ENCODE measurements at places on chromosomes 3 and 15. TPM values are rescaled to one million over a fixed set of nuclear protein-coding genes. Genes with fewer than 3 reads are reported as not detected.

The CD200R1 gene
- 2.9 TPM for total RNA-seq

The YEATS2 gene
- total RNA-seq, result 13.2 TPM

The MLF1 gene
- total RNA-seq, result 2.6 TPM

The CPLX3 gene
- not detected for total RNA-seq

The ESYT3 gene
- total RNA-seq, result 0.80 TPM

The PGBD4 gene
- total RNA-seq, result 0.76 TPM

The ITIH4 gene
- total RNA-seq, result 2.1 TPM

The TADA3 gene
- total RNA-seq, result 32.3 TPM

The KIF9 gene
- total RNA-seq, result 4.4 TPM

The SPATA12 gene
- not detected for total RNA-seq

The C3orf20 gene
- 0.24 TPM for total RNA-seq

The SLC6A20 gene
- total RNA-seq, result 0.16 TPM

The EFCC1 gene
- 0.20 TPM for total RNA-seq

The PIK3CB gene
- total RNA-seq, result 22.8 TPM

The CSTA gene
- 2,321 TPM for total RNA-seq

The KCTD6 gene
- total RNA-seq, result 8.0 TPM

The UCN2 gene
- 2.2 TPM for total RNA-seq

The ABHD6 gene
- 4.1 TPM for total RNA-seq

The ANKRD34C gene
- total RNA-seq, result not detected
